ENCODE measurements at places on chromosomes 2 and 18.

GRCh38 chr18:63160172-63160995 lies 159.2 kb downstream of the BCL2 start:
- DNase-seq = no peak

- DNase-seq = no peak
Observed at GRCh38 chr2:212770240-212770639, 231.6 kb upstream of the ERBB4 start.

GRCh38 chr2:97664636-97664970 lies 759 bp upstream of the ACTR1B start:
- no peak for DNase-seq

DNA sequence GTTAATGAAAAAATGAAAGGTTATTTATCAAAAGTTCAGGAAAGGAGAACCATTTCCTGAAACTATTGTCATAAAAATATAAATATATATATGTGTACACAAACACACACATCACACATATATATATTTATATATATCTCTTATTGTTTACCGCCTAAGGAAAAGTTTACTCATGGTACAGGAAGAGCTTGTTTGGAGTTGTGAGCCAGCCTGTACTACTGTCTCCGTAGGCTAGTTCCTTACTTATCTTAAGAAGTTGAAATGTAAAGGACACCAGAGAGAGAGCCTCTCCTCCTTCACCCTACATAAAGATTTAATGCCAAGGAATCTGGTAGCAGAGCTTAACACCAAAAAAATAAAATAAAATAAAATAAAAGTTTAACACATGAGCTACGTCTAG lies 19.6 kb downstream of the DSC1 start:
- DNase-seq = no peak

DNA sequence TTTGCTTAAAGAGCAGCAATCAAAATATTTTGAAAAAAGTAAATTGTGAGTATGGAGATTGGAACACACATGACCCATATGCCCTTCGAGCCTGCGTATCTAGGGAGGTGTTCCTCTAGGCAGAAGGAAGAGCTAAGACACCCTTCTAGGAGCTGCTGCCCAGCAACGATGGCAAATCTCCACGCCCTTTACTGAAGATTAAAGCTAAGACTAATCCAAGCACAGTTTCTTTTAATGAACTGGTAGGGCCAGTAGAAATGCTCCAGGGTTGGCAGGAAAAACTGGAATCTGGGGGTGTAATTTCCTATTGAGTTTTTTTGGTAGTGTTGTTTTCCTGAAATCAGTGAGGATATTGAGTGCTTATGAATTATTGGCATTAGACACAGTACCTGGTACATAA lies 712 bp upstream of the SERPINB13 start:
- DNase-seq = no peak

DNA sequence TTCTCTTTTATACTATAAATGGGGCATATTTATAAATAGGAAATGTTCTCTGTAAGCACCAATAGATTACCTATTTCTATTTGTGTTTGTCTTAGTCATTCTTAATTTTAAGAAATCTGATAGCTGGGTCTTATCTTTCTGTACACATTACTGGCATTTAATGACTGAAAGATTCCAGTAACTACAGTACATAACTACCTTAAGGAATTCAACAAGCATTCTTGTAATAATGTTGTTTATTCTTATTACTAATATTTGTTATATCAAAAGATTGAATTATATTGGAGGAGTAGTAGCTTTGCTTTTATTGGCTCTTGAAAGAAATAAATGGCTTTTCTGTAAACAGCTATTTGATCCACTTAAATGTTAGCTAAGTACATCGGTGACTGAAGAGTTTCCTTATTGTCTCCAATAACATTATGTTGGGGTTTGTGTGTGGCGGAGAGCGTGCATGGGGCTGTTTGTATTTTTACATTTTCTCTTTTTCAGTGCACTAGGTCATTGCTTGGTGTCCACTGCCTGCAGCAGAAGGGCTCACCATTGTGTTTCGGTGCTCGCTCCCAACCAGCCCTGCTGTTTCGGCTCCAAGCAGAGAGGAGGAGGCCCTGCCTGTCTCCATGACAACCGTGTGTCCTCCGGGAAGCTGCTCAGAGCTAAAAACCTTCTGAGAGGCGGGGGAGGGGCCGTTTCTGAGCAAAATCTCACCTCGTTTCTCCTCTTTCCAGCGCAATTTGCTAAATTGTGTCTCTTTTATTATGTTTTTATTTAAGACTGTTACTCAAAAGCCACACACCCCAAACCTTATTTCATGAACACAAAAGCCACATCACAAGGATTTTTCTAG lies 112.5 kb upstream of the SLC38A11 start:
- DNase-seq = no peak

GRCh38 chr2:242054881-242055801 lies 185.6 kb downstream of the RTP5 start:
- DNase-seq = peak; percentile 28

- DNase-seq = no peak
Observed at GRCh38 chr2:76406134-76406855, 695.6 kb upstream of the GCFC2 start.

DNA sequence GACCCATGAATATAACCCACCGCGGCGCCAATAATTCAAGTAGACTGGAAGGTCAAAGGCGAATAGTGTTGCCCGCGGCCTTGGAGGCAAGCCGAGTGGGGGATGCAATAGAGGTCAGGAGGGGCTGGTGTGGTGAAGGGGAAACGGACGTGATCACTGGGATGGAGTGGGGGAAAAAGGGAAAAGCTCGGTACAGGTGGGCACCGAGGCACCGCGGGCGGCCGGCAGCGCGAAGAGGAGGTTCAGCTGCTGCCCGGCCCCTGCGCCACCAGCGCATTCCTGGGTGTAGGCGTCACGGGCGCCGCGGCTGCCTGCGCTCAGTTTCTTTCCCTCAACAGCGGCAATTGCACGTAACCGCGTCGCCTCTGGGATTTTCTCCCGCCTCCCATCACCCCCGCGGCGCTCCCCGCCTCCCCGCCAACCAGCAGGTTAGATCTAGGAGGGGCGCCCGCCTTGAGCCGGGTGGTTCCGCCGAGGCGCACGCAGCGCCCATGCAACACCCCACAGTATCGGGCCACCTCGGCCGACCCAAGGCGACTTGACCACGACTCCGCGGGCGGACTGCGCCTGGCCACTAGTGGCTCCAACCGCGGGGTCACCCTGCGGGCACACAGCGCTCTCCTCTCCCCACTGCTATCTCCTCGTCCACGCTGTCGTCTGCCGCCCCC lies 1.5 kb downstream of the RND3 start:
- peak; percentile 48 for DNase-seq

GRCh38 chr18:28728891-28729290 lies 552.0 kb upstream of the CDH2 start:
- DNase-seq = no peak

- no peak for DNase-seq
Observed at GRCh38 chr2:71507476-71507875, 54.1 kb downstream of the DYSF start.

DNA sequence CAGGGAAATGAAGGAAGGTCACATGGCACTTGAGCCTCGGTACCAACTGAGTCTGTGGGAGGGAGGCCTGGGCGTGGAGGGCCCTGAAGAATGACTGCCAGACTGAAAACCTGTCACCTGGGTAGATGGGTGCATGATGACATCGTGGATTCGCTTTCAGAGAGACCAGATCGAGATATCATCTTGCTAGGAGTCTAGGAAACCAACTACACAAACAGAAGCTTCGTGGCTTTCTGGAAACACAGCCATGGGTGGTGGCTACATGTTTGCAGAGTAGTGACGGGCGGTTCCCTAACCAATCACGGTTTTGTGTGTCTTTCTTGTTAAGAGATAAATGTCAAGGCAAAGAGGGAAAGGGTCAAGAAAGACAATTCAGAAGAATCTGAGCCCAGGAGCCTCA lies 155.0 kb downstream of the EIPR1 start:
- peak; percentile 77 for DNase-seq

DNA sequence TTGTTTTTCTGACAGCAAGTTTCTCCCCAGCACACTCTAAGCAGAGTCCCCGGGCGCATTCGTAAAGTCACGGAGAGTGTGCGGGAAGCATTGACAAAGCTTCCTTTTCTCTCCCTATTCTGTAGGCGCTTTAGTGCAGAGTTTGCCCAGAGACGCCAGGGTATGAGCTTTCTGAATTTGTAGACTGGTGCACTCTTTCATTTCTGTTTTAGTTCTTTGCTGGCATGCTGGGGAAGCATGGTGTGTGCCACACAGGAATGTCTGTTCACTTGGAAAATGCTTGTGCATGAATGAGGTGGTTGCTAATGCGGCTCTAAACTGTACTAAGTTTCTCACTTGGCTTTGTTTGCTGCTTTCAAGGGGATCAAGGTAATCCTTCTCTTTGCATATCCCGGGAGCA lies 102.6 kb downstream of the RTN4 start:
- DNase-seq = no peak

DNA sequence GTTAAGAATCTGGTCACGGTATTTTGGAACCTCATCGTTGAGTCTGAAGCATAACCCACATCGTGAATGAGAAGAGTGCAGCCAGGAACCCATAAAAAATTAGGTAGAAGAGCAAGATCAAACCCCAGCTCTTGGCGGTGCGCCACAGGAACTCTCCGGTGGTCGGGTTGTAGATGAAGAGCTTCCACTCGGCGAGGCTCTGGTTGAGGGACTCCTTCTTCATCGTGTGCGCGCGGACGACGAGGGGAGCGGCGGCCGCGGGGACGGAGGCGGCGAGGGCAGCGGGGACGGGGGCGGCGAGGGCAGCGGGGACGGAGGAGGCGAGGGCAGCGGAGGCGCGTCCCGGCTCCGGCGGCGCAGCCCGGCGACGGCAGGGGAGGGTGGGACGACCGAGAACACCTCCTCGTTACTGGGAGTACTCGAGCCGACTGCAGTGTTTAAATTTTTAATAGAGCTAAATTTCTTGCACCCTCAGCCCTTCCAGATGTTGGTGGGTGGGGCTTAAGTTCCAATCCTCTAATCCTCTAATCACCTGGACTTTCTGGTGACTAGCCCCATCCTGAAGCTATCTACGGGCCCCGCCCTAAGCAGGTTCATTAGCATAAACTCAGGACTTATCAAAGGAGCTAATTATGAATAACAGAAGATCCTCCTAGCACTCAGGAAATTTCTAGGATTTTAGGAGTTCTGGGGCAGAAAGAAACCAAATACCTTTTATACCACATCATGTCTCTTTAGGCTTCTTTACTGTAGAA lies 20.4 kb upstream of the PAPOLG start:
- DNase-seq = peak; percentile 57

DNA sequence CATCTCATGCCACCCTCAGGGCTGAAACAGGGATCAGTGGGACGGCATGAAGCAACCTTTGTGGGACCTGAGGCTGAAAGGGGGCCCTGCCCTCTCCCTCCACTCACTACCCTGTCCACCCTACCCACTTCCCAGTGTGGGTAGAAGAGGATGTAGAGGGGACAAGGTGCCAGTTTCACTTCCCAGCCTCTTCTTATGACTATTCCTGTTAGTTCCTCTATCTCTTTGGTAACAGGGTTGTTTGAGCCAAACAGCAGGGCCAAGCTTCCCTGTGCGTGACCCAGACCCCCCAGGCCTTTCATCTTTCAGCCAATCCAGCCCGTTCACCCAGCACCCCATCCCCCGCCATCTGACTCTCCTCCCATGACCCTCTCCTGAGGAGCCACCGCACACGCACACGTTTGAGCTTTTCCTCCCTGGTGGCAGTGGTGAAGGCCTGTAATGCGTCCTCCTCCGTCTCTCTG lies 82.3 kb downstream of the STPG4 start:
- no peak for DNase-seq

DNA sequence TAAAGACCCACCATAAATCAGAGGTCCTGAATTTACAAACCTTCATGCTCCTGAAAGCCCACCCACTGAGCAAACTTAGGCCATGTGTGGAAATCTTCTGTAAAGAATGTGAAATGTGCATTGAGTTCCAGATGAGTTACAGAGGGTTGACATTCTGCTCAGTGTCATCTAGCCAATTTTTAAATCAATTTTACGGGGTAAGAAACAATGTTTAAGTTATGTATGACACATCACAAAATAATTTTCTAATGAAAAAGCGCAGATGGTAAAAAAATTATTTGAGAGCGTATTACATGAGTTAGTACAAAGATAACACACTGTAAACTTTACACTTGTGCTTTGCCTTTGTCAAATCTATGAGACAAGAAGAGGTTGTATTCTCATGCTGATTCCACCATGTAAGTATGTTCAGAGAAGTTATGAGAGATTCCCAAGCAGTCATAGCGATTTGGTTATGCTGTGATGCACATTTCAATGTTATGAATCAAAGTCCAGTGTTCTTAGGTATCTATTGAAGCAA lies 446.3 kb downstream of the ADCYAP1 start:
- DNase-seq = no peak

- DNase-seq = no peak
Observed at GRCh38 chr18:27750014-27750413, 426.9 kb downstream of the CDH2 start.

DNA sequence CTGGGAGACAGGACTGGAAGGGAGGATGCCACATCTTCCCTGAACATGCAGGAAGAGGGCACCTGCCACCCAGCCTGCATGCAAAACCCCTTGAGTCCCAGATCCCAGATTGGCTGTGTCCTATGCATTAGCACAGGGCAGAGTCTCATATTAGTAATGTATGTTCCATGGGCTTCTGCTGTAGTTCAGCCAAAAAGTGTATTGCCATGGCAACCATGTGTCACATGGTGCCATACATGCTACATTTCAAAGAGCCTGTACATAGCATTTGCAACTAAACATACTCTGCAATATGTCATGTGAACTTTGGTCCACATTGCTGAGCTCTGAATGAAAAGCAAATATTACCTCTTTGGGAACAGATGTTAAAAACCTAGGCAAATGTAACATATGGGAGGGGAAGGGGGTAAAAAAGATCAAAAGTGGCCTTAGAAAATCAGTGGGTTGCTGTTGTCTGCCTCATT lies 78.4 kb downstream of the DPP4 start:
- no peak for DNase-seq

- DNase-seq = no peak
Observed at GRCh38 chr2:33207151-33207740, 260.5 kb downstream of the LTBP1 start.

DNA sequence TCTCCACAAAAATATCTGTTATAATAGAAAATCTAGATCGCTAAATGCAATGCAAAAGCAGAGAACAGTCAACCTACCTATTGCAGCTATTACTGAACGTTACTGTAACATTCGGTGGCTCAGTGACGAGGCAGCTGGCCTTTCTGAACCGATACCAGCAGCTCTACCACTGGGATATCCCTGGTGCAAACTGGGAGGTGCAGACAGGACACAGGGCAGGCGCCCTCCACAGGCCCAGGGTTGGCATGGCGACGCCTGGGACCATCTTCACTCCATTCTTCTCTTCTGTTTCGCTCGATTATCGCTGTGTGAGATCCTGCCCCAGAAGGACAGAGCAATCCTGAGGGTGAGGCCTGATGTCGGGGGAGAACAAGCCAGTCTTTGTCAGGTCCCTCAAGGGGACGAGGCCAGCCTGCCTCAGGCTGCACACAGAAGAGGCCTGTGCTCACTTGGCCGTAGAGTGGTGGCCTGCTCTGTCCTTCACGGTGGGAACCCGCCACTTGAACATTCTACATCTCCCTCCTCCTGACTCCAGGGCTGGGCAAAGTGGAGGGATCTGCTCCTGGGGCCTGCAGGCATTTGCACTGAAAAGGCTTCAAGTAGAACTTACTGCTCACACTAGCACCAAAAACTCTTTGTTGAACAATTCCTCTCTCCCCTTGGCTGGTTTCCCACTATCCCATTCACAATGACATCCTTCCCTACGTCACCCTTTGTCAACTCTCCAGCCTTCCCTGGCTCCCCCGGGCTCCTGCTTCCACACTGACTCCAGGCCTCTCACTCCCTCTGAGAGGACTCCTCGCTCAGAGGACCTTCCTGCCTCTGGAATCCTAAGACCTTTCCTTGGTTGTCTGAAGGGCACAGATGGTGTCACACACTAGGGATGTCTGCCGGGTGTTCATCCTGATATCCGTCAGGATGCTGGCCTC lies 49.7 kb downstream of the CYRIA start:
- no peak for DNase-seq
